ENCODE measurements at places on chromosomes 4 and X.

DNA sequence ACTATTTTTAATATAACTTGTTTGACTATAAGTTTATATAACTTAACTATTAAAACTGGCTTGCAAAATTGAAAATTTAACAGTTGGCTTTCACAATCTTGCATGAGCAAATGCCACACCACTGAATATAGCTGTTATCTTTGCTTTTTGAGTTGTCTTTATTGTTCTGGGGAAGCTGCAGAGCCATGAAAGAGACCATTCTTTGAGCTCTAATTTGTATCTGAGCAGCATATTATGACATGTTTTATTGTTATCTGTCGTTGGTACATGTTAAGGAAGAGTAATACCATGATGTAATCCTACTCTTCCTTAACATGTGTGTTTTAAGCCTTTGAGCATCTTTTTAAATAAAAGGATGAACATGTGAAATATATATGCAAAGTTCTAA, 97.1 kb upstream of the ANK2 start:
- DNase-seq: no peak
- H3K4me1 ChIP-seq: no peaks in the 10 kb centered on the region
- no peaks in the 10 kb centered on the region for H3K36me3 ChIP-seq

GRCh38 chrX:87679849-87680248, 162.2 kb downstream of the KLHL4 start:
- no peak for DNase-seq
- H3K4me3 ChIP-seq: no peak overlapping the region
- no peaks in the 10 kb centered on the region for H3K4me1 ChIP-seq
- H3K27me3 ChIP-seq: no peaks in the 10 kb centered on the region

DNA sequence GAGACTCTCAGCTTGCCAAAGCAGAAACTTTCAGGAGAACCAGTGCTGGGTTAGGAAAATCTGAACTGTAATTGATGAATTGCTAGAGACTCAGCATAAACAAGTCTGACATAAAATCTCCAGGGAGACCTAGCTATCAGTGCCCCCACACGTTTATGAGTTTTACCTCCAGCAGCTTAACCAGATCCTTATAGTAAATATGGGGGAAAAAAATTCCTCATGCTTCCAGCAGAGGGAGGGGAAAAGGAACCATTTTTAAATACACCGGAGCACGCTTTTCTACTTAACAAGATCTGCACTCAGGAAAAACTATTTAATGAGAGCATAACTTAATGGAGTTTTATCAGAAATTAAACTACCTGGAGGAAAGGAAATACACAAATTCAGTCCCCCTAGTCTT, 1040.7 kb upstream of the INTU start:
- no peak overlapping the region for H3K4me3 ChIP-seq
- H3K36me3 ChIP-seq: no peaks in the 10 kb centered on the region
- no peaks in the 10 kb centered on the region for H3K4me1 ChIP-seq

DNA sequence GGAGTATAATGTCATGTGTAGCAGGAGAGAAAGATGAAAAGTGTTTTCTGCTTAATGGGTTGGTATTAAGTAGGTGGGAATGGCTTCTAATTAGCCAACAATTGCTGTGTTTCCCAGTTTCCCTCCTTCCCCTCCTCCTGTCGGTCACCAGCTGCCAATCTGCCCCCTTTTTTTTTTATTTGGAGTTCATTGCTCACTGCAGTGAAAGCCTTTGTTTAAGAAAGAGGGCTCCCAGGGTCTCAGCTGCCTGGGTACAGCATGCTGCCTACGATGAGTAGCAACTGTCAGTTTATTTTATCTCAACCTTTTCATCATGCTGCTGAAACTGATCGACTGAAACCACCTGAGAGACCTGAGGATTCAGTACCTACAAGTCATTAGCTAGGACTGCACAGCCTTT, 149.0 kb downstream of the POU4F2 start:
- H3K27ac ChIP-seq: no peak overlapping the region
- H3K27me3 ChIP-seq: no peaks in the 10 kb centered on the region
- no peak for DNase-seq

GRCh38 chr4:53478671-53479456, 101.4 kb downstream of the FIP1L1 start:
- H3K27ac ChIP-seq: no peak overlapping the region
- H3K4me1 ChIP-seq: peaks cover 29% of the 10 kb centered on the region
- DNase-seq: no peak

GRCh38 chr4:103050736-103051436, 25.7 kb downstream of the SLC9B2 start:
- no peak for DNase-seq
- no peaks in the 10 kb centered on the region for H3K27me3 ChIP-seq
- H3K36me3 ChIP-seq: no peaks in the 10 kb centered on the region
- H3K4me1 ChIP-seq: no peaks in the 10 kb centered on the region

GRCh38 chr4:111066447-111066846, 443.6 kb upstream of the PITX2 start:
- H3K36me3 ChIP-seq: no peaks in the 10 kb centered on the region
- H3K27me3 ChIP-seq: no peaks in the 10 kb centered on the region
- H3K4me3 ChIP-seq: no peak overlapping the region
- DNase-seq: no peak

All from esophagus squamous epithelium (tissue), 5 donors.